GM10248 (cell line): ENCODE measurements at places on chromosomes 2 and 18.
A peak's percentile ranks its signal among the peaks of the same experiment; 100 is the strongest.

DNA sequence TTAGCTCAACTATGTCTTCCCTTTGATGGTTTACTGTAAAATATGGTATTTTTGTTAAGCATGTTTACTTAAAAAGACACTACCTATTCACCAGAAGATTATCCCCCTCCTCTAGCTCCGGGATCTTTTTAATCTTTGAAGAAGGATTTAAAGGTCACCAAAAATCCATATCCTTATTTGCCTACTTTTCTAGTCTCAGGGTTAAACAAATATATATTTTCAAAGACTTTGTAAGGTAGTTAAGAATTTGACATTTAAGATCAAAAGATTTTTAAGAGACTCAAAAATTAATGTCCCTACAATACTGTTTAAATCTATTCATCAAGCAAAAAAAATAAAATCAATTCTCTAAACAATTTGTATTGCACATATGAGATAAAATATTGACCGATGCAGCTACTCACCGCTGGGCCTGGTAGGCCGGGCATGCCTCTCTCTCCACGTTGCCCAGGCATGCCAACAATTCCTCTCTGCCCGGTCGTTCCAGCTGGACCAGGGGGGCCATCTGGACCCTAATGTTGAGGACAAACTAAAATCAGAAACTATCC is 76.1 kb downstream of the COL3A1 start:
- DNase-seq, result no peak

DNA sequence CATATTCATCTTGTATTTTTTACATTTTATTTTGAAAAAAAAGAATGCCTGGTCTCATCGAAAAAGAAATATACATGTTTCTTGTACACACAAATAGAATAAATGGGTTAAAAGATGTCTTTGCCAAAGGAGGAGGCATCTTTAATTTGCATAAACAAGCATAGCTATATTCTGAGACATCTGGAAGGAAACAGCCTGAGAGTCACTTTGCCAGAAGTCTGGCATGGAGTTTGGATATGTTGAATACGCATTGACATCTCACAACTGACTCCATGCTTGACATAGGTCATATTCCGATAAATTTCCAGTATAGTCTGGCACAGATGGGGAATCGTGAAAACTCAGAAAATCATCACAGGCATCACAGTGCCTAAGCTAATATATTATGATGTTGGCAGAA is 1317.5 kb upstream of the CELF4 start:
- DNase-seq, result no peak

- no peak for DNase-seq
These were observed 17.6 kb downstream of the ACSL3 start for GRCh38 chr2:222878301-222878876.

DNA sequence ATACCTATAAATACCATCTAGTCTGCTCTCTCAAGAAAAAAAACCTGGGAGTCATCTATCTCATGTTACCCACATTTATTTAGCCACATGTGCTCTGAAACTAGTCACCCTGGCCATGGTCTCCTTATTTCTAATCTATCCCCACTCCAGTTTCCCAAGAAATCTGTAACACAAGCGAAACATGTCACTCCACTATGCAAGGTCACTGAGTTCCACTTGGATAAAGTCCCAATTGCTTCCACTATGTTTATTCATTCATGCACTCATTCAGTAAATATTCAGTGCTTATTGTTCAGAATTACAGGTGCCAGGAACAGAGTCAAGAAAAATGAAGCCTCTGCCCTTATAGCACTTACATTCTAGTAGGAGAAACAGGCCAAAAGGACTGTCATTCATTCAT is 369.4 kb upstream of the CYRIA start:
- no peak for DNase-seq

- no peak for DNase-seq
These were observed 27.6 kb downstream of the MBP start for GRCh38 chr18:77105028-77105427.

DNA sequence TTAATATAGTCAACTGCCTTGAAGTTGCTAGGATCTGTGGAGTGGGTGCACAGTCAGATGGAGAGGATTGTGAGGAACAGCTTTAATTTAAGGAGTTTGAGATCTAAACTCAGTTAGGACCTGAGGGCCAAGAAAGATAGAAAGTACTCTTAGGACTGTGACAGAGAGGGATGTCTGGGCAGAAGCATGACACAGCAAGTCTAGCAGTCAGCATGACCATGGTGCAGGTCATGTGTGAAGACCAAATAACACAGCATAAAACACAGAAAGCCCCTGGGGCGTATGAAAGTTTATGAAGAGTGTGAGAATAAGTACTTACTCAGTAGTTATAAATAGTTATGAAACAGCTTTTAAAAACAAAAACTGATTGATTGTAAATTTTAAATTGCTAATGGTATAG is 107.2 kb downstream of the GALNT1 start:
- peak; percentile 25 for DNase-seq

DNA sequence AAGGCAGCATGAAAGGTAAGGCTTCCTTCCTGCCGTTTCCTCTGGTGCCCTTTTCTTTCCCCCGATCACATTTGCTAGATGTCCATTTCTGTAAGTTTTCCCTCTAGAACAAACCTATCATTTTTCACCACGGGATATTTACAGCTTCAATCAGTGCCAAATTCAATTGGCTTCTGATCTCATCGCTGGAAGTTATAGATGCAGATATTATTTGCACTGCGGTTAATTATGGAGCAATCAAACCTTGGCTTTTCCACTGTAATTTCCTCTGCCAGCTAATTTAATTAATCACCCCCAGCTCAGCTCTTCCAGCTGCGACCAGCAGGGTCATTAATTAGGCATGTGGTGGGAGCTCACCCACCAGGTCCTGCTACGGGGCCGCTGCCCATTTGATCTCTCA is 86.1 kb downstream of the GBX2 start:
- no peak for DNase-seq

DNA sequence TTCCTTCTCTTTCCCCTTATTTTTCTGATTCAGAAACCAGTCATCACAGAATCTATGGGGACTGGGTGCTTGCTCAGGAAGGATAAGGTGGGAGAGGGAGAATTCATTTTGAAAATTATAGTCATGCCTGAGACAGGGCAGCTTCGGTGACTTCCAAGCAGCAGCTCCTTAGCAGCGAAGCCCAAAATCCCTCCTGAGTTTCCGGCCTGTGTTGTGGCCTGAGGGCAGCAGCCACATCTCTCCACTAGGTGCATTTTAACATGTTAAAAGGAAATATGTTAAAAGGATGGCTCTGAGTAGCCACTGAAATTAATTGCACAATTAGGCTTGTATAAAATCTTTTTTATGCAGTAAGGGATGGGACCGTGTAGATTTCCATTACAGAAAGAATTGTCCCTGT is 207.0 kb upstream of the RAB12 start:
- DNase-seq, result no peak

DNA sequence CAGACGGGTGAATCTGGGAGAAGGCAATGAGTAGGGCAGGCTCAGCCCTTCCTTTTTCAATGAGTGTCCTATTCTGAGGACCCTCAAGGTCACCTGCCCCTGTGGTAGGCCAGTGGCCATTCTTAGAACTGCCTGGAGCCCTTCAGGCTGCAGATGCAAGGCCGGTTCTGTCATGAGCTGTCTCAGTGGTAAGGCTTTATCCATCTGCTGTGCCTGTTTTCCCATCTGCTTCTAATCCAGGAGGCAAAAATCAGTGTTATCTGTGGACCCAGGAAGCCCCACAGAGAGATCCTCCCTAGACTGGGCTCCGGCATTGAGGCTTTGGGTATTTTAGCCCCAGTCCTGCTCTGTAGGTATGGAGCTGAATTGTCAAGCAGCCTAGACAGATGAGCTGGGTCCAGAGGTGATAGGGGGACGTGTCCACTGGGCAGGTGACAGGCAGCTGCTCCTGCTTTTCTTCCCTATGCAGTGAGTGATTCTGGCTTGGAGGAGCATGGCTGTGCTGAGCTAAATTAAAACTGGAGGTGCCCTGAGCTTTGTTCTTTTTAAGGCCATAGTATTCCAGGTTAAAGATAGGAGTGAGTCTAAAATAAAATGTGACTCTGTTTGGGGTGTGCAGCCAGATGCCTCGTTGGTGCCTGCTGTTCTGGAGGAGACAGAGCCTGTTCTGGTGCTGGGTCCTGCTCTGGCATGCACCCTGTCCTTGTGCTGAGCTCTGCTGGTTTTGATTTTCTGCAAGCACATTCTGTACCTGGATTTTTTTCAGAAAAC is 92.5 kb downstream of the FHOD3 start:
- DNase-seq, result no peak
